ENCODE measurements at places on chromosomes 11 and 22.
A peak's percentile ranks its signal among the peaks of the same experiment; 100 is the strongest.

DNA sequence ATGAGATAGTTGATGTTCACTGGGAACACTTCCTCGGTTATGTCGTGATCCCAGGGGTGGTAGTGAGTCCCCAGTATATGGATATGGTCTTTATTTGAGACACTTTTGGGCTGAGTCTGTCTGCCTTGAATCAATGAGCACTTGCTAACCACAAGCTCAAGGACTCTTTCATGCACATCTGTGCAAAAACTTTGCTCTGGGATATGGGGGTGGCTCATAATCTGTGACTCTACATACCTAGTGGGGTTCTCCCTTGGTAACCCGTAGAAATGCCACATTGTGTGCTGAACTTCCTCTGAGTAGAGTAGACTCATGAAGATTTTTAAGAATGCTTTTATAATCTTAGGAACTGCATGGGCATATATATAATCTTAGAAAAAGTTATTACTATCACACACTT lies 69.3 kb downstream of the SWAP70 start:
- no peak for DNase-seq

DNA sequence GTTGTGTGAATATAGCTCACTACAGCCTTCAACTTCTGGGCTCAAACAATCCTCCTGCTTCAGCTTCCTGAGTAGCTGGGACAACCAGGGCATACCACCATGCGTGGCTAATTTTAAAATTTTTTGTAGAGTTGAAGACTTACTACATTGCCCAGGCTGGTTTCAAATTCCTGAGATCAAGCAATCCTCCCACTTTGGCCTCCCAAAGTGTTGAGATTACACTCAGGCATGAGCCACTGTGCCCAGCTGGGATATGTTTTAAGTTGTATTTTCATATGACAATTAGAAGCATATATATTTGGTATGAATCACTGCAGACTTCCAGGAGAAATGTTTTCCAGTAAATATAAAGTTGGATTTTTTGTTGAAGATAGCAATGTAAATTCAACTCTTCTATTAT lies 15.4 kb downstream of the DDX10 start:
- no peak for DNase-seq

GRCh38 chr11:128311742-128312719 lies 275.3 kb downstream of the ETS1 start:
- no peak for DNase-seq

DNA sequence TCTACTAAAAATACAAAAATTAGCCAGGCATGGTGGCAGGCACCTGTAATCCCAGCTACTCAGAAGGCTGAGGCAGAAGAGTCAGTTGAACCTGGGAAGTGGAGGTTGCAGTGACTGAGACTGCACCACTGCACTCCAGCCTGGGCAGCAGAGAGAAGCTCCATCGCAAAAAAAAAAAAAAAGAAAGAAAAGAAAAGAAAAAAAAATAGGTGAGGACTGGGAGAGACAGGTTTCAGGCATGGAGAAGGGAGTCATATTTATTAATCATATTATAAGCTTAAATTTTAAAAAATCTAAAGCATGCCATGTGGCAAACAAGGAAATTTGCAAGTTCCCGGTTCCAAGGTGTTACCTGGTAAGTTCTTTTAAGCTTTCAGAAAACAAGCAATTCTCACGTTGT lies at the start of gene APOL5:
Gene APOL5 (plus strand): TSS at position 301 of the 400 bp plus-strand sequence. CDS start 0 bp downstream, at position 301.
- DNase-seq: no peak

DNA sequence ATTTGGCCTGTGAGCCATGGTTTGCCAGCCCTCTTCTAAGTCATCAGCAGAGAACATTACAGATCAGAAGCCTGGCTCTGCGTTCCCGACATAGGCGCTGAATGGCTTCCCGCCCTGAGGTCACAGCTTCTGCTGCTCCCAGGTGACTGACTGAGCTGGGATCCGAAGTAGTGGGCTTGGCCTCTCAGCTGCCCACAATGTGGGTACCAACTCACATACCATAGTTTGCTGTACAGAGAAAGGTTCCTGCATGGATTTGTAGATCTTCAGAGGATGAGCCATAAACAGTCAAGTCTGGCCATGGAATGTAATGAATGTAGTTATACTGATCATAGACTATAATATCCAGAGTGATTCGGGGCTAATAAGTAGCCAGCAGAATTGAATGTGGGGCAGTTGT lies 42.6 kb downstream of the TEAD1 start:
- DNase-seq: peak; percentile 31
